Activated CD4-positive, alpha-beta T cell treated with anti-CD3 and anti-CD28 coated beads, Interleukin-2, amount 50 U/mL, for 48 hours (primary cell): ENCODE measurements at places on chromosomes 7 and 10.

- DNase-seq: no peak
Observed at GRCh38 chr7:2445898-2446555, 30.2 kb downstream of the GRIFIN start.

GRCh38 chr10:49138361-49138891 lies 4.6 kb upstream of the FAM170B start:
- DNase-seq: no peak

GRCh38 chr7:39084349-39084748 lies 106.6 kb downstream of the POU6F2 start:
- no peak for DNase-seq

- no peak for DNase-seq
Observed at GRCh38 chr10:129533281-129533680, 66.2 kb downstream of the MGMT start.

- DNase-seq: no peak
Observed at GRCh38 chr7:107971613-107972012, 31.3 kb downstream of the LAMB1 start.

DNA sequence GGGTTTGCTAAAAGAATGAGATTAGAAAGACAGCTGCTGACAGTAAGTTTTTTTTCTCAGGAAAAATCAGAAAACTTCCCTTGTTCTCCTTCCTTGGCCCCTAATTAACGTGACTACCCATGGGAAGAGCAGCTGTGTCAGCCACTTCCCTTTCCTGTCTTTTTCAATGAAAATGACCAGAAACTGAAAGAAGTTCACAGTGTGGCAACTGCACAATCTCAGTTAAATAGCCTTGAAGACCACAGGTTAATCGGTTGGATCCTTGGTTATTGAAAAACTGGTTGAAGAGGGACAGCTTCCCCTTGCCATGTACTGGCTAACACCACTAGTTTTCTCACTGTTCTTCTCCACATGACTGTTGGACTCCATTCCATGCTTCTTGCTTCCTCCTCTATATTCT lies 148.8 kb upstream of the AGR3 start:
- no peak for DNase-seq
